ENCODE measurements at places on chromosomes 2 and 18.

GRCh38 chr2:197197895-197198311 lies 112.7 kb downstream of the ANKRD44 start:
- no peak for DNase-seq

- DNase-seq = no peak
These were observed 37.3 kb downstream of the CDH19 start for GRCh38 chr18:66566616-66567015.

GRCh38 chr2:168782271-168782670 lies 20.2 kb upstream of the NOSTRIN start:
- no peak for DNase-seq

DNA sequence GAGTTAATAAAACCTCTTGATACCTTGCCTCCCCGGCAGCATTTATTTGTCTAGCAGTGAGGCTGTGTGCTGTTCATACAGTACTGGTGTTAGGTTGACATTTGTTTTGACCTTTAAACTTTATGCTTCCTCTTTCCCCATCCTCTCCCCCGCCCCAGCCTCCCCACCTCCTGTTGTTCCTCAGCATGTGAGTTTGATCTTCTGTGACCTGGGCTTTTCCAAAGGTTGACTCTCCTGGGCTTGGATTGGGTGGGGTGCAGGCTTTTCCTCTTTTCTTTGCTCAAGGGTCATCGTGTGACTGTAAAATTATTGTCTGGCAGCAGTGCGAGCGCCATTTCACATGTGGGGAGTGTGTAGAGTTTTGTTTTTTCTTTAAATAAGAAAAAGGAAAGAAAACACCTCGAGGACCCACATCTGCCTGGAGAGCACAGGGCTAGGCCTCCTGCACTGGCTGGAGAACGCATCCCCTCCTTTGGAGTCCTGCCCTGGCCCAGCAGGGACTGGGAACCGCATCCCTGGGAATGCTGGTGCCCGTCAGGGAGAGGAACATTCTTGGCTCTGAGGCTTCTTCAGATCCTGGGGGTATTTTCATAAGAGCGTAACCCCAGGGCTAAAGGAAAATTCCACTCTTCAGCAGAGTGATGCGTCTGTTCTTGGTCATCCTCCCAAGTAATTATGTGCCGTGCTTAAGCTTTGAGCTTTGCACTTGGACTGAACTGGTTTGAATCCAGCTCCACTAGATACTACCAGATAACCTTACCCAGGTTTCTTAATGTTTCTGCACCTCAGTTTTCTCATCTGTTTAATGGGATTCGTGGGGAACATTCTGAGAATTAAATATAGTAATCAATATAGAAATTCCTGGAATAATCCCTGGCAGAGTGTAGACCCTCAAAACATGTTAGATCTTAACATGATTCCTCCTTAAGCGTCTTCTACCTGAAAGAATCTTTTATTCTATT lies 91.5 kb downstream of the SETBP1 start:
- peak; percentile 80 for DNase-seq

DNA sequence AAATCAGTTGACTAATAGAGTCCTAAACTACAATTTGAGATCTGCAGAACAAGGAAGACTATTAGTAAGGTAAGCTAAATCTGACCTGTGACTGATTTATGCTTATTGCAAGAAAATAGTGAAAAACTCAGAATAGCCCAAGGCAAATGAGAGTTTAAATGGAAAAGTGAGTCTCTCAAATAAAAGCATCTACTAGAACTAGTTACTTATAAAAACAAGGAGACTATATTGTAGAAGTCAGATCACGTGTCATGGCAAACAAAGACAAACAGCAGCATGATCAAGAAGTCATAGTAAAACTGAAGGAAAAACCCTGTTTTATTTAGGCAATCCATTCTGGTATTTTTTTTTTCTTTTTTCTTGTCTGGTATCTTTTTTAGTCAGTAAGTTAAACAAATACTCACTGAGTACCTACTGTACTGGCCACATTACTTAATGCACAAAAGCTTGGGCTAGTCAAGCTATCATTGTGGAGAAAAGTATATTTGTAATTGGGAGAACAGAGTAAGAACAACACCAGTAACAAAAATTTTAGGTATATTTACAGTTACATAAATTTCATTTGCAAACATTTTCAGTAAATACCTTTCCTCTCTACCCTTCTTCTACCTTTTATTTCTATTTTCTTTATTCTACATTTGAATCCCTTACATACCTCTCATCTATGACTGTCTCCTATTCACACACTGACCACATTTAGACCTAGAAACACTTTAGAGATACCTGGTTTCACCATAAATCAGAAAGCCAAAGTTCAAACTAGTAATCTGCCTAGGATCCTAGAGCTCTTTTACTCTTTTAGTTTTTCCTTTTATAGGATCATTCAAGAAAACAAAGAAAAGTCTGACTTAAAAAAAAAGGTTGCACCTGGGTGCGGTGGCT lies 23.7 kb downstream of the CCDC88A start:
- no peak for DNase-seq

DNA sequence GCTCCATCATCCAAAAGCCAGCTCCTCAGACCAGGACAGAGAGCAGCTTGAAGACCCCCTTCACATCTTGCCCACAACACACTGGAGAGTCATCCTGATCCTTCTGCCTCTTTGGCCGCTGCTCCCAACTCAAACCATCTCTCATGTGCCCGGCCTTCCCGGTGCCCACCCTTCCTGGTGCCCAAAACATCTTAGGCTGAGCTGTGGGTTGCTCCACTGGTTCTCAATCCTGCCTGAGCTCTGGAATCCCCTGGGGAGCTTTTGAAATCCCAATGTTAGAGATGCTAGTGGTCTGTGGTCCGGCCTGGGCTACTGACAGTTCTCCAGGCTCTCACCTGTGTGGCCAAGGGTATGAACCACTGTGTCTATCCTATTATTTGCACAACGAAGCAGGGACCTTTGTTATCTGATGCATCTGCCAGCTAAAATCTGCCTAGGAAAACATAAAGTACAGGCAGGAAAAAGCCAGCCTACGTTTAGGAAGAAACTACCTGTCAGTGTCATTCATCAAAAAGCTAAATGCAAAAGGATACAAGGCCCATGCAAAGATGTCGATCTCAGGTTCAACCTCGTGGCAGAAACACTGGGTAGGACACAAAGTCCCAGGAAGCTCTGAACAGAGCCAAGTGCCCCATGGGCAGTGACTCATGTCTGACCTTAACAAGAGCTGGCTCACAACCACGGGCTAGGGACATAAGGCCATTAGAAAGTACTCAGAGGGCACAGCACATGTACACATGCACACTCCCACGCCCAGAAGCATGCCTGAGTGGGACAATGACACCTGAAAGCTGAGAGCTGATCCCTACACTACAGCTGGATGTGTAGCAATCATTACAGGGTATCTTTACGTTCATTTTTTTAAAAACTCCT lies 30.8 kb downstream of the TBC1D8 start:
- DNase-seq = peak; percentile 93

DNA sequence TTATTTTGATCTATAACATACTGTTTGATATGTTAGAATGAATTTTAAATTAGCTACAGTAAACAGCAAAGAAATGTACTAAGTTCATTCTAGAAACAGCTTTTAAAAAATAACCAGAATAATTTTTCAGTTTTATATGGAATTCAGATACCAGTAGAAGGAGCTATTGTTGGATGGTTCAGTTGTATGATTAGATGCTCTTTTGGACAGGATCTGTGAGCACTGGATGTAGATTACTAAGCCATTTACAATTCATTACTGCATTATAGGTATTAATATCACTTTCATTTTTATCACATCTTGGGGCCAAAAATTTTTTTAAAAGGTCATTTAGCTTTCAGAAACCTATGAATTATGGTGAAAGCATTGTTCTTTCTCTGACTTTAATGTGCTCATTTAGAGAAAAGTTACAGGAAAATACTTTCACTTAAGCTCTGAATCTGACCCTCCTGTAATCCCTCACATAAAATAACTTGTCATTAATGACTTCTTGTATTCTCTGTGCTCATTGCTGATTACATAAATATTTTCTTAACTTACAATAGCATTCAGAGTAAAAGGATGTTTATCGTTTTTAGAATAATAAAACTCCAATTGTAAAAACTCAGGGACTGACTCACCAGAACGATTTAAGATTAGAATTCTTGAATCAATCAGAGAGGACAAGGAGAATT lies 750.2 kb downstream of the SLC4A3 start:
- DNase-seq = no peak

GRCh38 chr2:210647151-210647550 lies 90.8 kb downstream of the CPS1 start:
- no peak for DNase-seq

GRCh38 chr2:121860033-121860757 lies 104.7 kb downstream of the TSN start:
- peak; percentile 59 for DNase-seq

GRCh38 chr2:1010415-1010930 lies 59.8 kb downstream of the SNTG2 start:
- DNase-seq = no peak

DNA sequence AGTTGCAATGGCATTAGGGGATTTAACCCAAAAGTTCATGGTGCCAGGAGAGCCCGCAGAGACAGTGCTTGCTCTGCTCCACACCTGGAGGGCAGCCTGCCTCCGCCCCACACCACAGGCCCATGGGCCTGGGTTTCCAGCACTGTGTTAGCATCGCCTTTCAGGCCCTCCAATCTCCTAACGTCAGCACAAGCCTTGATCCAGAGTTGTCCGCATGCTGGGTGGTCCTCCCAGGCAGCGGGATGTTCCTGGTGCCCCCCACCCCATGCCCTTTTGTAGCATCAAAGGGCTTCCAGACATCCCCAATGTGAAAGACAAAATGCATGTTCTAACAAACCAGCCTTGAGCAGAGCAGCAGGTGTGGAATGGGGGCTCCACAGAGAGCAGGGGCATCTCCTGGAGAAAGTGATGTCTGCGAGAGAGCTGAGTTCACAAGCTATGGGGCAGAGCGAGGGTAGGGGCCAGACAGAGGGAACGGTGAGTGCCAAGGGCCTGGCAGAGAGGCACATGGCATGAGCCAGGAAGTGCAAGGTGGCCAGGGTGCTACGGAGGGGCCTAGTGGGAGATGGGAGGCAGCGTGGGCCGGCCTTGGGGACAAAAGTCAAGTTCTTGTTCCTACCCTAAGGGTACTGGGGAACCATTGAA lies 119.2 kb downstream of the CYP26B1 start:
- no peak for DNase-seq

- DNase-seq = peak; percentile 96
These were observed 67.9 kb downstream of the LRRFIP1 start for GRCh38 chr2:237695201-237695780.

GRCh38 chr2:26284132-26284531 lies 39.4 kb downstream of the HADHB start:
- DNase-seq = peak; percentile 48

DNA sequence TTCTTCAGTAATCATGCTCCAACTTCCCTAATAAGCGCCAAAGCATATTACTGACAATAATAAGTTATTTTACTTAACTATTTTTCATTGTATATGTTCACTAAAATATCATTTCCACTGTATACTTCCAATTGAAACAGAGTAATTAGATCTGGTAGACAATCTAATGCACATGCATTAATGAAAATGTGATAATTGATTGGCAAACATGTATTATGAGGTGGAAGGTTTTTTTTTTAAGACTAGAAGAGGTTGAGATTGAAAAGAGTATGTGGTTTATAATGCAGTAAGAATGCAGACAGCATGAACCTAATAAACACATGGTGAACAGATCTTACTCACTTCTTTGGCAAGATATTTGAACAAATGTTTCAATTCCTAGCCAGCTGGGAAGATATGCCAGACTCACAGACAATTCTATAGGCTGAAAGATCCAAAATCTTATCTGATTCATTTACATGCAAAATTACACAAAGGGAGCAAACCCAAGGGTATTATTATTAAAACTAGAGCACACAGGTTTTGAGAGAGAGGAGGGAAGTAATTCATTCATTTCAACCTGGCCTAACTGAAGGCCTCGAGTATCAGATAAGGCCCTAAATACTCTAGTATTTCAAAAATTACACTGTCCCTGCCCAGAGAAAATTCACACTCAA lies 2.8 kb downstream of the NCKAP1 start:
- DNase-seq = peak; percentile 77
